ENCODE measurements at places on chromosomes 2 and 18.

GRCh38 chr18:54749291-54749690 lies 79.0 kb upstream of the RAB27B start:
- DNase-seq, result no peak

GRCh38 chr18:10164271-10165071 lies 250.7 kb downstream of the VAPA start:
- DNase-seq, result no peak

GRCh38 chr2:84309281-84309680 lies 149.8 kb downstream of the SUCLG1 start:
- DNase-seq, result no peak

GRCh38 chr18:38879871-38880270 lies 1314.3 kb upstream of the CELF4 start:
- DNase-seq, result no peak

GRCh38 chr2:102240640-102241370 lies 54.0 kb downstream of the IL1RL2 start:
- DNase-seq, result peak; percentile 88
